HT1080 (cell line): ENCODE measurements at places on chromosomes 5 and 9. TPM values are rescaled to one million over a fixed set of nuclear protein-coding genes. Genes with fewer than 3 reads are reported as not detected.

Gene ZDHHC12
- 61.1 and 88.3 TPM in 2 replicates for total RNA-seq

Gene MGAT1
- 65.3 and 76.2 TPM in 2 replicates for total RNA-seq

Gene FOXI1
- not detected in 2 replicates for total RNA-seq

Gene COL27A1
- total RNA-seq, result 19.1 and 21.1 TPM in 2 replicates

Gene HRCT1
- total RNA-seq, result 2.4 and 3.2 TPM in 2 replicates

Gene CDH9
- total RNA-seq, result not detected in 2 replicates

Gene DMRT1
- total RNA-seq, result not detected in 2 replicates

Gene SPINK9
- not detected in 2 replicates for total RNA-seq

Gene FBXW2
- 24.1 and 67.1 TPM in 2 replicates for total RNA-seq

Gene PCDHGB1
- total RNA-seq, result 0.53 and 1.4 TPM in 2 replicates

Gene HSD17B3
- 0.37 TPM in 1 of 2 replicates, not detected in the other for total RNA-seq

Gene SMARCA2
- 26.8 and 32.6 TPM in 2 replicates for total RNA-seq

Gene CATSPER3
- 0.13 and 0.30 TPM in 2 replicates for total RNA-seq

Gene STK32A
- total RNA-seq, result 0.39 and 0.87 TPM in 2 replicates

Gene FBN2
- total RNA-seq, result 12.8 and 14.0 TPM in 2 replicates

Gene SH3TC2
- 22.1 and 24.0 TPM in 2 replicates for total RNA-seq

Gene ORM1
- not detected in 2 replicates for total RNA-seq

Gene NOXA1
- 0.10 TPM in 1 of 2 replicates, not detected in the other for total RNA-seq

Gene ROPN1L
- 0.40 TPM in 1 of 2 replicates, not detected in the other for total RNA-seq

Gene PLPP7
- 0.56 and 1.6 TPM in 2 replicates for total RNA-seq

Gene TERT
- 9.0 and 10.5 TPM in 2 replicates for total RNA-seq

Gene COL23A1
- not detected in 2 replicates for total RNA-seq

Gene PDZD2
- 0.87 and 1.1 TPM in 2 replicates for total RNA-seq

Gene OTP
- total RNA-seq, result not detected in 2 replicates

Gene TTC23L
- total RNA-seq, result not detected in 2 replicates

Gene AP3S1
- 64.6 and 96.6 TPM in 2 replicates for total RNA-seq

Gene RAPGEF1
- total RNA-seq, result 19.2 and 22.5 TPM in 2 replicates

Gene C5orf52
- not detected in 2 replicates for total RNA-seq

Gene PLAC8L1
- not detected in 2 replicates for total RNA-seq
